ENCODE measurements at places on chromosomes 7 and 10.

DNA sequence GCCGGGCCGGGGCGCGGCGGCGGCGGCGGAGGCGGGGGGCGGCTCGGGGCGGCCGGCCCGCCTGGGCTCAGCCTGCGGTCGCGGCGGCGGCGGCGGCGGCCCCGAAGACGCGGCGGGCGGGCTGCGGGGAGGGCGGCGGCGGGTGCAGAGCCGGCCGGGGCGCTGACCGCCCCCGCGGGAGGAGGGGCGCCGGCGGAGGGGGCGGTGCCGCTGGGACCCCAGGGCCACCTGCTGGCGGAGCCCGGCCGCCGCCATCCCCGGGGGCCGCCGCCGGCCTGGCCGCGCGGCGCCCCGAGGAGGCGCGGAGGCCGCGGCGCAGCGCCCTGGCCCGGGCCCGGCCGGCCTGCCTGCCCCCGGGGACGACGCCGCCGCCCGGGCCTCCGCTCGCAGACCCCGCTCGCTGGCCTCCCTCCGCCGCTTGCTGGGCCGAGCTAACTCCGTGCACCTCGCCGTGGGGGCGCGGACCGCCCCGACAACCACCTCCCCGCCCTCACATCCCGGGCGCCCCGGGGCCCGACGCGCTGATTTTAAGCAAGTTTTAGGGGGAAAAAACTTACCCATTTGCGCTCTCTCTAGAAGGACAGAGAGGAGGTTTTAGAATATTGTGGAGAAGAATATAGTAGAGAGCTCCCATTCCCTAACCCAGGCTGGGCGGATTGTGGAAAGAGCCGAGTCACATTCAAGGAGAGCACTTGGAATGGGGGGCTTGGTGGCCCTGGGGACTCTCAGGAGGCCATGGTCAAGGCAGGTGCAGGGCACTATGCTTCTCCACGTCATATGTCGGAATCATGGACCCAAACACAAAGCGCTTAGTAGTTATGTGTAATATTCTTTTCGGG lies at the start of gene BEND7:
BEND7 (minus strand) TSS at position 140 of the 839 bp plus-strand sequence. CDS start 481 bp downstream, outside the sequence.
- DNase-seq: no peak

- no peak for DNase-seq
These were observed 3.1 kb downstream of the FLNC start for GRCh38 chr7:128833148-128833945.

- DNase-seq: no peak
These were observed 254.1 kb downstream of the TNS3 start for GRCh38 chr7:47327698-47328391.

DNA sequence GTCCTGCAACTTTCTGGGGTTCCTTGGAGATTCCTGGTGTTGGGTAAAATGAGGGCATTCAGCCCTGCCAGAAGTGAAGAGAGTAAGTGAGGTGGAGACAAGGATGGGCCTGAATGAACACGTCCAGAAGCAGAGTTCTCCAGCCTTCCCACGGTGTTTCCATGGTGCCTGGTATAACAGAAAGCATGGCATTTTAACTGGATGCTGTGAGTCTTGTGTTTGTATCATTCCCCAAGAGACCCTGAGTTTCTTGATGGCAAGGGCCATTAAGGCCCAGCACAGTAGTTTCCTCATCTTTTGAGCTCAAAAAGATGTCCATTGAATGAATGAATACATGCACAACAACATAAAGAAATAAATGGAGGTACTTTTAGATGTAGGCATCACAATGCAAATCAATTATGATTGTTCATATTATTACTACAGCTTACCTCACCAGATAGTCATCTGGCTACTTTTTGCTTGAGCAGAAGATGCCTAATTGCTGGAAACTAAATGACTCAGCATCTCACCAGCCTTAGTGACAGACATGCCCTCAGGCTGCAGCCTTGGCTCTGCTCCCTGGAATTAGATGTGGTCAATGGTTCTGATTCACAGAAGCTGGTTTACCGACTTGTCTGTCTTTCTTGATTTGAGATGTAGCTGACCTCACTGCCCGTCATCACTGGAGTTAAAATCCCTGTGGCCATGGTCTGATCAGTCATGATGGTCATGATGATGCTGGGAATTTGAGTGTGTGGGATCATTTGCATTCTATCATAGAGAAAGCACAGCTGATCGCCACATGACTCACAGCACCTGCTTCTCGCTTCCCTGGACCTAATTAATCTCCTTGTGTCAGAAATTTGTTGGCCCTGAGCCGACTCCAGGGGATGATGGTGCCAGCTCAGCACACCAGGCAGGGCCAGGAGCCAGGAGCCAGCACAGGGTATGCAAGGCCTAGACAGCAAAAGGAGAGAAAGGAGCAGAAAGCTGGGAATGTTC lies 83.9 kb downstream of the CXCL12 start:
- DNase-seq: peak; percentile 52

DNA sequence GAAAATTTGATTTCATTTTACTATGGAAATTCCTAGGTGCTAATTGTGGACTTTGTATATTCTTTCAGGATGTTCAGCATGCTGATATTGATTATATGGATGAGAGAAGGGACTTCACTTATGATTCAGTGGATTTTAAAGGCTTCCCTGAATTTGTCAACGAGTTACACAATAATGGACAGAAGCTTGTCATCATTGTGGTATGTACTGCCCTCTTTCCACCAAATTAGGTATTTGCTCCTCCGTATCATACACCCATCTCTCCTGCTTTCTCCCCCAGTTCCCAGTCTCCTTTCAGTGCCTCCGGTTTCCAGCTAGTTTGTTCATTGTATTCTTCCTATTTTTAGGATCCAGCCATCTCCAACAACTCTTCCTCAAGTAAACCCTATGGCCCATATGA lies 34.6 kb downstream of the MGAM start:
- DNase-seq: no peak

DNA sequence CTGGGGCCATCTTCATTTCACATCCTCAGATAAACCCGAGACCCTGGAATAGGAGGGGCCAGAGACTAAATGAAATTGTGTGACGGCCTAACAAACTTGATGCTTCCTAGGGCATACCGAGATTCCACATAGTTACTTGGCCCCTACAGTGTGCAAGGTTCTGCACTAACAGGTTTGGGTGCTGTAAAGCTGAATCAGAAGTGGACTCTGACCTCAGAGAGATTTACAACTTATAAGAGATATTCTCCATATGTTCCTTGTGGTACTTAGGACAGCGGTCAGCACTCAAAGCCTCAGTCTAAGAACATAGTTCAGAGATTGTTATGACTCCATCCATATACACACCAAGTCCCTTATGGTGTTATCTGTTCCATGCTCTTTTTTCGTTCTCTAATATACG lies 55.1 kb upstream of the FHIP2A start:
- no peak for DNase-seq

All from SHP77 (cell line).